ENCODE measurements at places on chromosomes 5 and 9.

- no peak for DNase-seq
Measured at GRCh38 chr5:34791761-34792244, 47.2 kb upstream of the TTC23L start.

DNA sequence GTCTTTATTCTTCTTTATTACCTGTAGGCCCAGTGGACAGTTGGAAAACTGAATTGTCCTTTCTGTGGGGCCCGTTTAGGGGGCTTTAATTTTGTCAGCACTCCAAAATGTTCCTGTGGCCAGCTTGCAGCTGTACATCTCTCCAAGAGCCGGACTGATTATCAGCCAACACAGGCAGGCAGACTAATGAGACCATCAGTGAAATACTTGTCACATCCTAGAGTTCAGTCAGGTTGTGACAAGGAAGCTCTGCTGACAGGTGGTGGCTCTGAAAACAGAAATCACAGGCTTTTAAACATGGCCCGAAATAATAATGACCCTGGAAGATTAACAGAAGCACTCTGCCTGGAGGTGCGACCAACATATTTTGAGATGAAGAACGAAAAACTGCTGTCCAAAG is 47.9 kb downstream of the RNF180 start:
- DNase-seq, result no peak

DNA sequence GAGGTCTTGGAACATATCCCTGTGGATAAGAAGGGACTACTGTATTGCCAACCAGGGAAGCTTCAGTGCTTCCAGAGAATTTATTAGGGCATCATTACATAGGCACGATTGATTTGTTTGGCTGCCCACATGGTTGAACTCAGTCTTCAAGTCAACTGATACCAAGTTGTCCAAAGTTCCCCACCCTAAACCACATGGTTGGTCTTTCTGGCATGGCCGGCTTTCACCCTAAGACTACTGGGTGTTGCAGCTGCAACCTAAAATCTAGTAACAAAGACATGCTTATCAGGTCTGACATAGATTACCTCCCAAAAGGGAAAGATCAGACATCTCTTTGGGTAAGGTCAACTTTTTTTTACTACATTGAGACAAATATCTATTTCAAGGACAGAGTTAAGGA is 37.0 kb downstream of the FAF2 start:
- no peak for DNase-seq

DNA sequence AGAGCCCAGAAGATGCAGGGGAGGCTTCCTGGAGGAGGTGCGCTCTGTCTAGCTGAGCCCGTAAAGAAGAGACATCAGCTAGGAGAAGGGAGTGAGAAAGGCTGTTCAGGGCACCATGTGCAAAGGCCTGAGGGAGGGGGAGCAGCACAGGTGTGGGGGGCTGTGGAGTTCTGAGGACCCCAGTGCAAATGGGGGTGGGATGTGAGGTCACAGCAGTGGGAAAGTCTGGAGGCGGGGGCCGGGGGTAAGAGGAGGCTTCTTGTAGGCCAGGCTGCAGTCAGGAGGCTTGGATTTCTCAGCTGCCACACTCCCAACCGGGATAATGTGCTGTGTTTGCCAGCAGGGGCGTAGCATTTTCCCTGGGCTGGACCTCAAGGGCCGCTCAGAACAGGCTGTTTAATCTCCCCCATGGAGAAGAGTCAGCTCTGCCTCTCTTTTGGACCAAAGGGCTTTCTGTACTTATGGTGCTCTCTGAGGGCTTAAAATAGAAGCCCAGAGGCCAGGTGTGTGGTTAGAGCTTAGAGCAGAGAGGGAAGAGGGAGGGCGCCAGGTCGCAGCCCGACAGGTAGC is 5.7 kb downstream of the NEURL1B start:
- no peak for DNase-seq

- no peak for DNase-seq
Measured at GRCh38 chr9:127976498-127976897, 4.3 kb downstream of the EEIG1 start.

GRCh38 chr5:130912088-130912487 is 253.0 kb downstream of the HINT1 start:
- no peak for DNase-seq

DNA sequence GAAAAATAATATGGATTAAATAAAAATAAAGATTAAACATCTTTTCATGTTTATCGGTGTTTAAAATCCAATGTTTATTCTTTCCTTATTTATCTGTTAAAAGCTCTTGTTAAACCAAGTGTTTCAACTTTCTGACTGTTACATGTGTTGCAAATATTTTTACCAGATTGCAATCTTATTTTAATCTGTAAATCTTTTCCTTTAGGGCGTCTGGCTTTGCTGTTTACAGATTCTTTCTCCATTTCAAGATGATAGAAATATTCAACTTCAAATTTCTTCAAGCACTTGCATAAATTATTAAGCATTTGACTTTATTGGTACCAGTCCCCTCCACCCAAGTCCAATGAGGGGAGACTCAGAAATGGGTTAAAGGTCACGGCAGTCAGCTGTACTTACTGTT is 16.9 kb upstream of the ABCA1 start:
- DNase-seq, result no peak

GRCh38 chr5:52837591-52838001 is 49.9 kb downstream of the ITGA1 start:
- no peak for DNase-seq

GRCh38 chr5:125413496-125414274 is 667.2 kb upstream of the ZNF608 start:
- DNase-seq, result no peak

DNA sequence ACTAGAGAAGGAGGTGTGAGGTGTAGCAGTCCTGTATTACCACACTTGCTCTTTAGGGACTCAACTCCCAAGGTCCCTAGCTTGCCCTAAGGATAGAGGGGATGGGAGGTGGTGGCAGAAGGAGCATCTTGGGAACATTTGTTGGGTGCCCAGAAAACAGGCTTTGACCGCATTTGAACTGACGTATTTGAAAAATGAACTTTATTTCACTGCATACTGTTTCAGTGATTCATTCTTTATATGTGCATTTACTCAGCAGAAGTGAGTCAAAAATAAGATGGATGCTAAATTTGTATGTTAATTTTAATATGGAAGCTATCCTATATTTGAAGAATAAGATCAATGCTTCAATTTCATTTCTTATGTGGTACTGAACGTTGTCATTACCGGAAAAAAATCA is 18.7 kb downstream of the DMRT3 start:
- no peak for DNase-seq

DNA sequence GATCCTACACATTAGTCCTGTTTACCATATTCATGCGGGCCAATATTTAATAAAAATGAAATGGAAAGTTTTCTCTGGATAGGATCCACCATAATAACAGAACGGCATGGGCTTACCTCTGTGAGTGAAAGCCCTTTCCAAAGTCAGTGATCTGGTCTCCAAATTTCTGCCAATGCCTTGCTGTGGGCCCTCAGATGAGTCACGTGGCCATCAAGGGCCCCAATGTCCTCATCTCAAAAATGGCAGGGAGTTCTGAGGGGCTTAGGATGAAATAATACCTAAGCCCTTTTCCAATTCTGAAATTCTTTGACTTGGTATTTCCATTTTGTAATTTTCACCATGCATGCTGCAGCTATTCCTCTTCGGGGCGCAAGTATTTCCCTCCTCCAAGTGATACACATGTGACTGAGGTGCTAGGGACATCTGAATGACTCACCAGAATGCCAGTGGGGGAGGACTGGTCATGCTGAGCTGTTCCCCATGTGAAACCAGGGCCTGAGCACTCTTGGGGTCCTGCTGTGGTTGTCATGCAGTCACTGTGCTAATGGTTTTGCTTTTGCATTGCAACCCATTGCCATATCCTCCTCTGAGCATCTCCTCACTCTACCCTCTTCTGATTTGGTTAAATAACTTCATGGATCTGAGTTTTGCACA is 35.0 kb downstream of the ITK start:
- no peak for DNase-seq

DNA sequence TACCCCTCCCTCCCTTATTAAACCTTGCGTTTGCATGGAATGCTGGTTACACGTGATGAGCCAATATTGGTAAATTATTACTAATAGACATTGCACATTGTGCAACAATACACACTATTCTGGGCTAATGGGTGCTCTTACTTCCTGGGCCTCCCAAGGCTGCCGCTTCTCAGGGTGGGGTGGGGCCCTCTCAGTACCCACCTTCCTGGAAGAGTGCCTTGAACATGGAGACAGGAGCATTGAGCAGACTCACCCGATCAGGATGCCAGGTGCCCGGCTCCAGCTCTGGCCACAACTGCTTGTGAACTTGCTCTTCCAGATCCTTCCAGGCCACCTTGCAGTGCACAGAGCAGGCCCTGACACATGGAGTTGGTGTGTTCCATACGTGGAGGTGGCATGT is 24.7 kb upstream of the CEP72 start:
- no peak for DNase-seq

GRCh38 chr5:145971108-145971507 is 34.7 kb downstream of the SH3RF2 start:
- DNase-seq, result no peak

- peak; percentile 59 for DNase-seq
Measured at GRCh38 chr5:143016777-143017516, 246.8 kb downstream of the ARHGAP26 start.

- DNase-seq, result no peak
Measured at GRCh38 chr5:72364171-72364570, 44.0 kb downstream of the PTCD2 start.

DNA sequence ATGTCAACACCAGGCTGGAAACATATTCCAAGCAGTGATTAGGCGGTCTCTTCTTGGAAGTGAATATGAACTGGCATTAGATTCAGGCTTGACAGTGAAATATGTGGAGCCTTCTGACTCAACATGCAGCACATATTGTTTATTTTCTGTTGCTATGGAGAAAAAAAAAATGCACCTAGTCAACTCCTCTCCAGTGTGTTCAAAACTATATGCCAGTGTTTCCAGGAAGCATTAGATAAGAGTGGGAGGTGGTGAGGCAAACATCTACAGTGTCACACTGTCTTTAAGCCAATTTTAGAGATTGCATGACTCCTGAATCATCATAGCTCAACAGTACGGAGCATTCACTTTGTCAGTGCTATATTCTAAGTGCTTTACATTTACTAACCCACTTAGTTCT is 117.9 kb downstream of the HCN1 start:
- no peak for DNase-seq

GRCh38 chr9:92723299-92723625 is 41.4 kb downstream of the BICD2 start:
- no peak for DNase-seq
